Stimulated activated CD8-positive, alpha-beta memory T cell treated with anti-CD3 and anti-CD28 coated beads, Interleukin-4, amount 100 ng/mL, for 1 hour (primary cell): ENCODE measurements at places on chromosomes 3 and 15.

DNA sequence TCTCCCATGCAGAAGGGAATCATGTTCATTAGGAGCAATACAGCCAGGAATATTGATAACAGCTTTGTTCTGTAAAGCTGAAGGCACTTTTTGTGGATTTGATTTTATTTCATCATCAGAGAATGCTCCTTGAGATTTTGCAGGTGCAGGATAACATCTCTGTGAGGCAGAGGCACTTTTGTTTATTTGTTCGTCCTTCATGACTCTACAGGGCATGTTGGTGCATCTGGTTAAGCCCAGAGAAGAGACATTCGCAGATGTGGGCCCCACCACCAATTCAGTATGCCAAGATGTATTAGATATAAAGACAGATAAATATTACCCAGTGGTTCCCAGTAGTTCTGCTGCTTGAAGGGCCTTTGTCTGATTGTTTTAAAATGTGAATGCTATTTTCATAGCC, 368.1 kb upstream of the SEMA6D start:
- no peak for DNase-seq

DNA sequence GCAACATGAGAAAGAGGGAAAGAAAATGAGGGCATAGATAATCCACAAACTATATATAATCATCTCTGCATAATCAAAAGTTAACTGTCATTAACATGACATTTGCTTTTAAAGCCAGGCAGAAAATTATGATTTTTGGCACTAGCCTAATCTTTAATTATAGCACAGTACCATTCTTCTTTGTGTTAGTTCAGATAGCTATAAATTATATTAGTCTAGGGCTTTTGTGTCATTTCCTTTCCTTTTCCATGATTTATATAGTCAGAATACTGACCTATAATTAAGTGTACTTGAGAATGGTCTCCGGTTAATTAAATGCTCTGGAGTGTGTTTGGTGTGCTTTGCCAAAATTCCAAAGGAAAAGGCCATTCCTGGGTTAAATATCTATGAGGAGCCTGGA, 441.9 kb upstream of the THRB start:
- DNase-seq, result no peak

DNA sequence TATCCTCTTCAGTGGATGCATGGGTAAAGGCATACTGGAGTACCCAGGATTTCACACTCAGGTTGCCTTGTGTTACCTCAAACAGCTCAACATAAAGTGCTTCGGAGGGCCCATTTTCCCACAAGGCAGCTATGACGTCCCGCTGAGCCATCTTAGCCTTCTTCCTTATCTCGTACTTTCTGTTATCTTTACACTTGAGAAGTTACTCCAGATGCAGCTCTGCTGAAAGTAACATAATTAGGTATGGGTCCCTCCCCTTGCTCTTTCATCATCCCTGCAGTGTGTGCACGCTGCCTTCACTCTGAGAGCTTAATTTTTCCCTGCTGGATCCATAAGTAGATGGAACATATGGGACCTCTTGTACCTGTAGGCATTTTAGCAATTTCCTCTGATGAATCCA, 410.3 kb downstream of the AGBL1 start:
- no peak for DNase-seq

- DNase-seq, result no peak
Measured at GRCh38 chr3:14448756-14449727, 46.6 kb downstream of the SLC6A6 start.

GRCh38 chr3:69881051-69881450, 118.5 kb upstream of the SAMMSON start:
- DNase-seq, result no peak

GRCh38 chr3:127103080-127103479, 89.9 kb upstream of the PRR23E start:
- DNase-seq, result no peak

DNA sequence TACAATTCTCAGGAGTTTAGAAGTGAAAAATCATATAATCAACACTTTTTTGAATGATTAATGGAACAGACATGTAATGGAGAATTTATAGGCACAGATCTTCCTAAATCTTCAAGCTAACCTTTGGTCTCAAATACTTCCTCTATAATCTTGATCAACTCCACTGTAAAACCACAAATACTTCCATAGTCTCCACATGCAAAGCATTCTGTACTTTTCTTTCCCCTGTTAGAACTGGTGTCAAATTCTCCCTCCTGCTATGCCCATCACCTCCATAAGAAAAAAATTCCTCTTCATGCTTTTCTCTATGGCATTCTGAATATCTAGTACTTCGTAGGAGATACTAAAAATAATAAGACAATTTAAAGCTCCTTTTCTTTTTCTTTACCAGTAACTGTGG, 214.3 kb downstream of the ADAMTS9 start:
- no peak for DNase-seq

- no peak for DNase-seq
Measured at GRCh38 chr3:99958222-99958912, 140.7 kb downstream of the CMSS1 start.

GRCh38 chr15:92112711-92113110, 259.2 kb downstream of the SLCO3A1 start:
- no peak for DNase-seq

DNA sequence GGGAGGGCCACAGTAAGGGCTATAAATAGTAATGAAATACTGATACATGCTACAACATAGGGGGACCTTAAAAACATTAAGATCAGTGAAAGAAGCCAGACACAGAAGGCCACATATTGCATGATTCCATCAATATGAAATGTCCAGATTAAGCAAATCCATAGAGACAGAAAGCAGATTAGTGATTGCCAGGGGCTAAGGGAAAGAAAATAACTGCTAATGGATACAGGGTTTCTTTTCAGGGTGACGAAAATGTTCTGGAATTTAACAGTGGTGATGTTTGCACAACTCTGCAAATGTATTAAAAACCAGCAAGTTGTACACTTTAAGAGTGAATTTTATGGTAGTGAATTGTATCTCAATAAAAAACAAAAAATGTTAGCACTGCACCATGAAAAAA, 37.0 kb downstream of the PIK3R4 start:
- DNase-seq, result no peak

DNA sequence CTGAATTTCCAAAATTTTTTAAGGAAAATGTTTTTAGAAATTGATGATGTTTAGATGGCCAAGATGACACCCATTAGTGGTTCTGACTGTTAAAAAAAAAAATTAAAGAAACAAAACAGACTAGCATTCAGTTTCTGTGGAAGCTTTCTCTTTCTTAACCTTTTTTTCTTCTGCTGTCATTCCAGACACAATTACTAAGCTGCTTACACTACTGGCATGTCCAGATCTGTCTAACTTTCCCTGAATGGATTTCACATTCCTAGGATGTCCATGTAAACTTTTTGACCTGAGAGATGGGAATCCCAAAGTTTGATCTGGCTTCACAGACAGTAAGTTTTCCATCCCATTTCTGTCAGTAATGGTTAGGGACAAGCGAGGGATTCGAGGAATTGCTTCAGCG, 10.3 kb upstream of the MTMR10 start:
- DNase-seq, result no peak

- no peak for DNase-seq
Measured at GRCh38 chr3:140399871-140400270, 278.0 kb upstream of the TRIM42 start.

- DNase-seq, result no peak
Measured at GRCh38 chr3:134601539-134602439, 49.0 kb downstream of the KY start.

DNA sequence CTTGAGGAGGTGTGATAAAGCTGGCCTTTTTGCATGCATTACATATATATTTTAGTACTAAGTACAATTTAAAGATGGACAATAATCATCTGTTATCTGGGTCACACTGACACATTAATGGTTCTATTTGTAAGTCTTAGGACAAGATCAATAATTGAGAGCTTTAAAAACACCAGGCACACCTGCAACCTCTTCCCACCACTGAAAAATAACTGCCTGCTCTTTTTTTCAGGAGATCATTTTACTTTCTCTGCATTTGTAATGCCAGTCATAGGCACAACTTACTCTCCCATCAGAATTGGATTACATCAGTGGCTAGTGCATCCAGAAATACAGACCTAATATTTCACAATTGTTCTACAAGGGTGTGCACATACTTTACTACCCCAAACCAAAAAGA, 149.8 kb downstream of the MECOM start:
- no peak for DNase-seq

GRCh38 chr3:149271669-149272068, 50.0 kb upstream of the CP start:
- DNase-seq, result no peak
